HepG2 (cell line): ENCODE measurements at places on chromosomes 1 and 21. TPM values are rescaled to one million over a fixed set of nuclear protein-coding genes. Genes with fewer than 3 reads are reported as not detected.

DNA sequence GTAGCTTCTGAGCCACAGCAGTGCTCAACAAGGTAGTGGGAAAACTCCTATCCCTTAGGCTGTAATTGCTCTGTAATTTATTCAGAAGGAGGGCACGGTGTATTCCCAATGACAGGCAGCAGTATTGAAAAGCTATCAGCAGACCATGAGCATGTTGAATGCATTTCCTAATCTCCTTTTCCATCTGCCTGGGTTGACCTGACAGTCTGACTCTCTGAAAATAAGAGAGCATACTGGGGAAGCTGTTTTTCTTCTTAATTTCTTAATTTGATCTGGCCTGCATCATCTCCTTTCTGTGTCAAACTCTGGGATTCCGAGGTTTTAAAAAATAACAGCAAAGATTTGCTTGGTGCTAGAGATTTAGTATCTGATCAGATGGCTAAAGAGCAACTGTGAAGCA lies 88.1 kb upstream of the SLC35F3 start:
- no peaks in the 10 kb centered on the region for H3K4me1 ChIP-seq
- no peak overlapping the region for H3K27ac ChIP-seq
- DNase-seq, result no peak
- no peaks in the 10 kb centered on the region for H3K27me3 ChIP-seq
- H3K4me3 ChIP-seq, result no peak overlapping the region

DNA sequence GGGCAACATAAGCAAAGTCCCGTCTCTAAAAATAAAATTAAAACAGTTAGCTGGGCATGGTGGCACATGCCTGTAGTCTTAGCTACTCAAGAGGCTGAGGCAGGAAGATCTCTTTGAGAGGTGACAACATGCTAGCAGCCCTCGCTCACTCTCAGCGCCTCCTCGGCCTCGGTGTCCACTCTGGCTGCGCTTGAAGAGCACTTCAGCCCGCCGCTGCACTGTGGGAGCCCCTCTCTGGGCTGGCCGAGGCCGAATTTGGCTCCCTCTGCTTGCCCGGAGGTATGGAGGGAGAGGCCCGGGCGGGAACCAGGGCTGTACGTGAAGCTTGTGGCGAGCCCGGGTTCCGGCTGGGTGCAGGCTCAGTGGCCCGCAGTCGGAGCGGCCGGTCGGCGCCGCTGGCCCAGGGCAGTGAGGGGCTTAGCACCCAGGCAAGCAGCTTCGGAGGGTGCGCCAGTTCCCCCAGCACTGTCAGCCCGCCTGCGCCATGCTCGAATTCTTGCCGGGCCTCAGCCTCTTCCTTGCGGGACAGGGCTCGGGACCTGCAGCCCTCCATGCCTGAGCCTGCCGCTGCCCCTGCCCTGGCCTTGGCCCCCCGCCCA lies 138.3 kb downstream of the MAP3K21 start:
- H3K4me3 ChIP-seq, result no peak overlapping the region
- no peaks in the 10 kb centered on the region for H3K4me1 ChIP-seq
- DNase-seq, result no peak
- H3K36me3 ChIP-seq, result no peaks in the 10 kb centered on the region
- H3K27me3 ChIP-seq, result no peaks in the 10 kb centered on the region

- H3K4me1 ChIP-seq, result peaks cover 26% of the 10 kb centered on the region
- H3K27ac ChIP-seq, result no peak overlapping the region
- no peaks in the 10 kb centered on the region; the same call in 2 of the 3 replicates for H3K36me3 ChIP-seq
These were observed 25.8 kb downstream of the IL6R start for GRCh38 chr1:154430903-154431302.

DNA sequence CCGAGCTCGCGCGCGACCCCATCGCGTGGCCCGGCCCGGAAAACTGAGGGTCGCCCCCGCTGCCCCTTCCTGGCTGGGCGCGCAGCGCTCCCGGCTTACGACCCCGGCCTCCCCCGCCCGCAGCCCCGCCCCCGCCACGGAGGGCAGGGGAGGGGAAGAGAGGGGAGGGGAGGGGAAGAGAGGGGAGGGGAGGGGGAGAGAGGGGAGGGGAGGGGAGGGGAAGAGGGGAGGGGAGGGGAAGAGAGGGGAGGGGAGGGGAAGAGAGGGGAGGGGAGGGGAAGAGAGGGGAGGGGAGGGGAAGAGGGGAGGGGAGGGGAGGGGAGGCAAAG lies 6.7 kb upstream of the ANKRD65 start:
- H3K4me3 ChIP-seq, result no peak overlapping the region
- DNase-seq, result no peak
- H3K4me1 ChIP-seq, result peaks cover 54% of the 10 kb centered on the region
- no peaks in the 10 kb centered on the region for H3K27me3 ChIP-seq
- no peak overlapping the region for H3K27ac ChIP-seq

The SAMSN1 gene
- not detected in 2 replicates for total RNA-seq

The NUAK2 gene
- total RNA-seq, result 1.1 and 1.2 TPM in 2 replicates

The AUNIP gene
- 12.3 and 12.8 TPM in 2 replicates for total RNA-seq

The CYP4A11 gene
- not detected in 2 replicates for total RNA-seq

The AGO1 gene
- total RNA-seq, result 18.6 and 24.6 TPM in 2 replicates

The TNFAIP8L2 gene
- total RNA-seq, result not detected in 2 replicates

The LRRC53 gene
- not detected in 2 replicates for total RNA-seq

The LPAR3 gene
- total RNA-seq, result not detected in 2 replicates
